Cardiac fibroblast (primary cell): ENCODE measurements at places on chromosomes 4 and X.
A peak's percentile ranks its signal among the peaks of the same experiment; 100 is the strongest.

DNA sequence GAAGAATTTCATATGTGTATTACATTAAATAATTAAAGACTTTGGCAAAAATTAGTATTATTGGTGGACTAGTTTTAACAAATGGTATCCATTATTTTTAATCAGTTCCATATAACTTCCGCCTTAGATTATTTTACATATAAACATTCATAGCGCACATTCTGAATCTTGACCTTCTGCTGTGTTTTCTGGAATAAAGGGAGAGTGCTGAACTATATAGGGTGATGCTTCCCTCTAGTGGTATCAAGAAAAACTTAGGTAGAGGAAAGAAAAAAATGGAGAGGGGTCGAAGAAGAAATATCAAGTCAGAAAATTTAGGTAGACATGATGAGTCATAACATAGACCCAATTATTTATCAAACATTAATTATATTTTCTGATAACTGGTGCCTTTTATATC is 155.6 kb upstream of the PACRGL start:
- DNase-seq, result peak; percentile 74

DNA sequence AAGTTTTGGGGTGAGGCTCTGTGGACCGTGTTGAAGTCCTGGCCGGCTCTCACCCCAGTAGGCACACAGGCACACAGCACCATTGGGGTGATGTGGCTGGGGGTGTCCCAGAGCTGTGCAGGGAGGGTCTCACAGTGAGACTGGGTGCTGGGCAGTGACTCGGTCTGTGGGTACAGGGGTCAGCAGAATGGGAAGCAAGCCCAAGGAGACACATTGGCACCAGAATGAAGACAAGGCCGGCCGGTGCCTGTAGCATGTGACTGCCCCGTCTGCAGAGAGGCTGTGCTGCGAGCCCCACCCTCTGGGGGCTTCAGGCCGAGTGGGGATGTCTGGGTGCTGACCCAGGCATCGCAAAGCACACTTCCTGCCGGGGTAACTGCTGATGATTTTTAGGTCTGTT is 5.2 kb downstream of the MAEA start:
- no peak for DNase-seq

DNA sequence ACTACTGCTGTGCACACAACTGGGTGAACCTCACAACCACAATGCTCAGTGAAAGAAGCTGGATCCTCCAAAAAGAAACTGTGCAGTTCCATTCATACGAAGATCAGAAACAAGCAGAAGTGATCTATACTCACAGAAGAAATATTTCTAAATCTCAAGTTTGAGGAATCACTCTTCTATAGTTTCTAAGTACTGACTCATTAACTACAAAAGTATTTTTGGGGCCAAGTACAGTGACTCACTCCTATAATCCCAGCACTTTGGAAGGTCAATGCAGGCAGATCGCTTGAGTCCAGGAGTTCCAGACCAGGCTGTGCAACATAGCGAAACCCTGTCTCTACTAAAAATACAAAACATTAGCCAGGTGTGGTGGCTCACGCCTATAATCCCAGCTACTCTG is 51.3 kb upstream of the RELL1 start:
- peak; percentile 82 for DNase-seq

DNA sequence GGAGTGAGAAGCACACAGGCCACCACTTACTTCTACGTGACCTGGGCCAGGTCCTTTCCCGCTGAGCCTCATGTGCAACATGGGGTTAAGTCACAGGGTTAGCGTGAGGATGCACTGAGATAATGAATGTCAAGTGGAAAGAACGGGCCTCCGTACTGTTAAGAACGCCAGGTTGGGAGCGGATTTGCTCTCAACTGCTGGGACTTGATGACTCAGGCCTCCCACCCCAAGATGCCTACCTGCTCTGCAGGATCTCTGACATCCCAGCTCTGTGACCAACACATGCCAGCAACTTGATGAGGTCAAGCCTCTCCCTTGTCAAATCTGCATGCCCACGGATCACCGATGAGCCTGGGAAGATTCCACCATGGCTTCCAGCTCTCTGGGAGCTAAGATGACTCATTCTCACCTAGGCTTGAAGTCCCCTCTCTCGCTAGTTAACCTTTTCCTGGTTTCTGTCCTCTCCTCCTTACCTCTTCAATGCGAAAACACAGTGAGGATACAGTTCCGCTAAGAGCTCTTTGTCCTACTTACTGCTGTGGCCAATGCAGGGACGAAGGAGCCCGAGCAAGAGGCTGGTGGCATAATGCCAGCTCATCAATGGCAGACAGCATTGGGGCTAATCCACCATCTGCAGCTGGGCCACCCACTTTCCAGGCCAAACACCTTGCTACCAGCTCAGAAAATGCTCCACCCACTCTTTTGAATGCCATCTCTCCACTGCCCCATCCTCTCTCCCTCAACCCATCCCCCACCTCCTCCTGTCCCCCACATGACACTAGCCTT is 67.6 kb downstream of the PJA1 start:
- no peak for DNase-seq

DNA sequence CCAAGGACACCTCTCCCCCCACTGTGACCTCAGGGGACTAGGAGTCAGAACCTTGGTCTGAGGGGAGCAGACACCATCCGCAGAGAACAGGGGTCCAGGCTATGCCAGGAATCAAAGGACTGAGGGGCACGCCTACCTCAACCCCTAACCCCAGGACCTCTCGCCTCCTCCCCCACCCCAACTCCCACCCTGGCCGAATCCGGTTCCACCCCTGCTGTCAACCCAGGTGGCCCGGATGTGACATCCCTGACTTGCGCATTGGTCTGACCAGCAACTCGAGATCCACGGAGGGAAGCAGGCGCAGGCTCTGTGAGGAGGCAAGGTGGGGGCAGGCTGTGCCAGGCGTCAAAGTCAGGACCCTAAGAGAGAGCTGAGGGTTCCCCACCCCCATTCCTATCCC is 468 bp upstream of the MAGEA4 start:
- DNase-seq, result no peak

DNA sequence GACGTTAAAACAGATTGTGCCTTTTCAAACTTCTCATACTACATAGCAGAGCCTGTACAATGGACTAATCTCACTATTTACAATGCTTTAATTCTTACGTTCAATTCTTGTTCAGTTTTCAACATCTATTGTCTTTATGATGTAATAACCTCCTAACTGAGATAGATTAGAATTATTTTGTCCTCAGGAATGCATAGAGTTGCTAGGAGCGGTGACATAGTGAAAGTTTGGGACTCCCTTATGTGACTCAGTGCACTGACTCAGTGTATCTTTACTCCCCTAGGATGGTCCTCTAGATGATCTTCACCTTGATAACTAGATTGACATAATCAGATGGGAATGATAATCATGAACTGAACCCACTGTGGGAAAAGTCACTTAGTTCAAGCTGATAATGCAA is 151.5 kb downstream of the VEGFC start:
- DNase-seq, result no peak

- DNase-seq, result peak; percentile 13
These were observed 31.2 kb downstream of the PHEX start for GRCh38 chrX:22063284-22063683.

GRCh38 chr4:167775375-167775774 is 317.0 kb upstream of the ANXA10 start:
- DNase-seq, result peak; percentile 23

DNA sequence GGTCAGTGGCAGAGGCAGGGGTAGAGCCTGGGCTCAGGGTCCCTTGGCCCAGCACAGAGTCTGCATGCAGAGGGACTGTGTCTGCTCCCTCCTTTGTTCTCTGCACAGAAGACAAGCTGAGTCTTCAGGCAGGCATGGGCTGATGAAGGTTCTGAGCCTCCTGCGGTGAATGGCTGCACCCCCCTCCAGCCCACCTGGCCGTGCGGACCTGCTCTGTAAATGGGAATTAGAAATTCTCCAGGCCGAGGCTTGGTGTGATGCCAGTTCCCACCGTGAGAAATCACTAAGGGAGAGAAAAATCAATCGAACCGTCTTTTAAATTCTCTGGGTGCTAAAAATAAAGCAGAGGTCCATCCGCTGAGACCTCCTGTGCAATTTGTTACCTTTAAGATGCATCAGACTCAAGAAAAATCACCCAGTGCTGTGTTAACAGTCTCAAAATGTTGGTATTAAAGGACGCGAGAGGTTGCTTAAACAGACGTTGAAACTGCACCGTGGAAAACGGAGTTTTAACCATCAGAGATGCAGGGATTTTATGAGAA is 96.0 kb downstream of the WFS1 start:
- DNase-seq, result no peak

DNA sequence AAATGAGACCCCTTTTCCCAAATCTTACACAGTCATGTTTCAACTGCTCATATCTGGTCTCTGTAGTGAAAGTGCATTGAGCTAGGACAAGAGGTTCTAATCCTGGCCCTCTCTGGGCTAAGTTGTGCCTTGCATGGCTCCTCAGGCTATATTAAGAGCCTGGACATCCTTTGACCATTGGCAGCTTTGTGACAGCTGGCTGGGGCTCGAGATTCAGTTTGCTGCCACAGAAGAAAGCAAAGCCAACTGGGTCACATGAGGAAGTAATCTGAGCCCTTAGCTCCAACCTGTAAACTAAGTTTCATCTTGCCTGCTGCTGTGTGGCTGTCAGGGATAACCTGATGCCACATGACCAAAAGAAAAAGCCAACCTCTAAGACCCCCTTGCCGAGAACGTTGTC is 51.8 kb upstream of the JADE1 start:
- DNase-seq, result no peak

DNA sequence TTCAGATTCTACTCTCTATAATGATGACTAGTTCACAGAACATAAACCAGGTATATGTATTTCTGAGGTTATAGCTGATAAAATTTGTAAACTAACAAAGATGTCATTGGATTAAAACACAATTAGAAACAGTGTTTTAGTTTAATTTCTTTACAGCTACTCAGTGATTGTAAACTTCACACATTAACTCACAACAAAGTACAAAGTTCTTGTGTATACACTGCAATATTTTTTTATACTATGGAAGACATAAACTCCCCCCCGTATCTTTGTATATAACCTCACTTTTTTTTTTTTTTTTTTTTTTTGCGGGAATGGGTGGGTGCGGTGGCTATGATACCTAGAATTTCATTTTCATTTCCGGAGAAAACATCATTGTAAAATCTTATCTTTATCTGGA is 1043.2 kb downstream of the PCDH18 start:
- no peak for DNase-seq

GRCh38 chr4:80188801-80189458 is 8.4 kb upstream of the PRDM8 start:
- DNase-seq, result no peak

GRCh38 chrX:150334100-150334499 is 29.0 kb upstream of the MAMLD1 start:
- DNase-seq, result no peak

DNA sequence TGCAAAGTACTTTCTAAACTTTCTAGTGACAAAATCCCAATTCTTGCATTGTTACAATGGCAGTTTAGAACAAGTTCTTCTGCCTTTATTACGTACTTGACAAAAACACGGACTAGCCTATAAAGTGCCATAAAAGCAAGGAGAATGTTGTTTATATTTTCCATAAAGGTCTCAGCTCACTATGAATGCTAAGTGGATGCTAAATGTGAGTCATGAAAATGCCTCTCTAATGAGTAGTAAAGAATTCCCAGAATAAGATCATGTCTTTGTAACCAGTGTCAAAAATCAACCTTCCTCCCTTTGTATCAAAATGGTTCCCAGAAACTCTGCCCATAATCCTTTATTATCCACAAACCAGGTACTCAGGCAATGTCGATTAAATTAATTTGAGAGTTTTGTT is 539.8 kb upstream of the SLIT2 start:
- peak; percentile 65 for DNase-seq

DNA sequence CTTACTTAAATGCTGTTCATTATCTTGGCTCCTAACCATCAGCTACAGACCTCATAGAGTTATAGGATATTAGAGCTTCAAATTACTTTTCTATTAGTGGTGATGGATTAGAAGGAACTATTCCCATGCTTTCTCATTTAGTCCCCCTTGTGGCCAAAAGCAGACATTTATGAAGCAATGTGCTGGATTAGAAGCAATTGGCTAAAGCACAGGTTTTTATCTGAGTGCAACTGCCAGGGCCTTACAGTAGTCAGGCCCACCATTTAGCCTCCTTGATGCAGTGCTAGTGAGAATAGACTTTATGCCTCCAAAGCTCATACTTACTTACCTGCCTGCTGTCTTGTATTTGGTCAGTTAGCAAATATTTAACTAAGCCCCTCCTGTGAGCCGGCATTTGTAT is 93.0 kb downstream of the TSPAN7 start:
- DNase-seq, result peak; percentile 53

DNA sequence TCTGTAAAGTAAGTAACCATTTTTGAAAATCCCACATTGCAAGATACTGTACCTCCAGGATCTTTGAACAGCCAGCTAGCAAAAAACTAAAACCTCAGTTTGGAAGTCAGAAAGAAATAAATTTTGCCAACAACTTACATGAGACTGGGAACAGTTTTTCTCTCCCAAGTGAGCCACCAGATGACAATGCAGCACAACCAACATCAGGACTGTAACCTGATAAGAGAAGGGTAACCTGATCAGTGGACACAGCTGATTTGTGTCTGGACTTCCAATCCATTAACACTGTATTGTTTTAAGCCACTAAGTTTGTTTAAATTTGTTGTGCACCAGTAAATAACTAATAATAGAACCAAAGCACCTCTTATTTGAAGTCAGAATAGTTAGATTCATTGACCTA is 923.3 kb downstream of the FAT4 start:
- no peak for DNase-seq

DNA sequence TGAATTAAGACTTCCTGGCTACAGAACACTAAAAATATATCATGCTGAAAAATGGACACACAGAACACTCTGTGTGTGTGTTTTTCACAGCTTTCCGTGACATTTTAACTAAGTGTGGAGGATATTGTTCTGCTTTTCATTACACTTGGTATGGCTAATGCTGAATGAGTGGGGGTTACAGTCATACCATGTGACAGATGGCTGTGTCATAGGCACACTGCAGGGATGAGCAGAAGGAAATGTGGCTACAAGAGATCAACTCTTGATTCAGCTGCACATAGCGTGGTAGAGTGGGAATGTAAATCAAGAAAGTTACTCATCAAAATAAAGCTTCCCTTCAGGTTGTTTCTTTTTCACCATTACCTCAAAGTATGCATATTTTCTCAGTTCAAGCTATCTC is 669.8 kb downstream of the IQCM start:
- no peak for DNase-seq

DNA sequence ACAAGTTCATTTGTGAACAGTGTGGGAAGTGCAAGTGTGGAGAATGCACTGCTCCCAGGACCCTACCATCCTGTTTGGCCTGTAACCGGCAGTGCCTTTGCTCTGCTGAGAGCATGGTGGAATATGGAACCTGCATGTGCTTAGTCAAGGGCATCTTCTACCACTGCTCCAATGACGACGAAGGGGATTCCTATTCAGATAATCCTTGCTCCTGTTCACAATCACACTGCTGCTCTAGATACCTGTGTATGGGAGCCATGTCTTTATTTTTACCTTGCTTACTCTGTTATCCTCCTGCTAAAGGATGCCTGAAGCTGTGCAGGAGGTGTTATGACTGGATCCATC is 5.5 kb downstream of the SPRY1 start:
- DNase-seq, result no peak

- DNase-seq, result no peak
These were observed 89.2 kb downstream of the GATB start for GRCh38 chr4:151671541-151672059.

- DNase-seq, result no peak
These were observed 124.1 kb downstream of the FHDC1 start for GRCh38 chr4:153060196-153060595.
